ENCODE measurements at places on chromosomes 12 and 14.

GRCh38 chr12:49990273-49990672 is 17.5 kb downstream of the AQP6 start:
- no peak for DNase-seq

GRCh38 chr12:122207391-122207790 is 3.9 kb downstream of the B3GNT4 start:
- DNase-seq, result no peak

- DNase-seq, result no peak
These were observed 1.7 kb upstream of the CCND2 start for GRCh38 chr12:4271717-4272423.

GRCh38 chr14:90603841-90604240 is 207.0 kb downstream of the CALM1 start:
- no peak for DNase-seq

DNA sequence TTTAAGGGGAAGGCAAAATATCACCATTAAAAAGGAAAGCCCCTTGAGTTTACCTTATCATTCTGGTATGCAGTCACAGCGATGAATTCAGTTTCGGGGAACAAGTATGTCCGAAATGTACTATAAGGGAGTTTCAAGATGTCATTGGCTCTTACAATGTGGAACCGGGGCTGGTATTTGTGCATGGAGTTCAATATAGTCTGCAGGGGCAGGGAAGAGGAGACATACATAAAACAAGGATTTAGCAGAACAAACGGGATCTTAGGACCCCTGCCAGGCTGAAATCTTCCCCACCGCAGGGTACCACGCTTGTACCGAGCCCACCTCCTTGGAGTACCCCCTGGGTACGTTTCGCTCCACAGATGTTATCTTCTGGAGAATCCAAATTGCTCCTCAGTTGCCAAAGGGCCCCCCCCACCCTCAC is 4.5 kb downstream of the TBX3 start:
- no peak for DNase-seq

GRCh38 chr12:93802293-93802692 is 125.1 kb downstream of the CRADD start:
- DNase-seq, result no peak

DNA sequence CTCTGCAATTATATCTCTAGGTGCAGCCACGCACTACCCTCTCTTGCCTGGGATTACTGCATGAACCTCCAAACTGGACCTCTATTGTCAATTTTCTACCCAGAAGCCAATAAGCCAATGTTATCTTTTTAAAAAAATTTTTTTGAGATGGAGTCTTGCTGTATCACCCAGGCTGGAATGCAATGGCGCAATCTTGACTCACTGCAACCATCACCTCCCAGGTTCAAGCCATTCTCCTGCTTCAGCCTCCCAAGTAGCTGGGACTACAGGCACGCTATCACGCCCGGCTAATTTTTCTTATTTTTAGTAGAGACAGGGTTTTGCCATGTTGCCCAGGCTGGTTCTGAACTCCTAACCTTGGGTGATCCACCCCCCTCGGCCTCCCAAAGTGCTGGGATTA is 11.2 kb upstream of the PXN start:
- DNase-seq, result no peak

- DNase-seq, result no peak
These were observed 219.9 kb downstream of the PPM1H start for GRCh38 chr12:62714774-62715721.

GRCh38 chr14:104976198-104977007 is 1.8 kb downstream of the AHNAK2 start:
- DNase-seq, result peak; percentile 70

DNA sequence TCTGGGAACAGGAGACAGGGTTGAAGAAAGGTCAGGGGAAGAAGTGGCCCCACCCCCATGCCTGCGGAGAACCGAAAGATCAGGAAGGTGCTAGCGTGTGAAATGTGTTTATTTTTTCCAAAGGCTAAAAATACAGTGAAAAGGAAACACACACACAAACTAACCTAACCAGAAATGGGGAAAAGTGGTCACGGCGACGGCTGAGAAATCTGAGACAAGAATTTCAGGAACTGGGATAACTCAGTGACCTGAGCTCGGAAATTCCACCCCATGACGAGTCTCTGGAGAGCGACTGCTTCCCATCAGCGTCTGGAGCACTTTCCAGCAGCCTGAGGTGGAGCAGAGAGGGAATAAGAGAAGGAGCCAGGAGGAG is 16.6 kb upstream of the RND1 start:
- DNase-seq, result no peak

GRCh38 chr12:27974735-27975221 is 2.2 kb upstream of the PTHLH start:
- no peak for DNase-seq

DNA sequence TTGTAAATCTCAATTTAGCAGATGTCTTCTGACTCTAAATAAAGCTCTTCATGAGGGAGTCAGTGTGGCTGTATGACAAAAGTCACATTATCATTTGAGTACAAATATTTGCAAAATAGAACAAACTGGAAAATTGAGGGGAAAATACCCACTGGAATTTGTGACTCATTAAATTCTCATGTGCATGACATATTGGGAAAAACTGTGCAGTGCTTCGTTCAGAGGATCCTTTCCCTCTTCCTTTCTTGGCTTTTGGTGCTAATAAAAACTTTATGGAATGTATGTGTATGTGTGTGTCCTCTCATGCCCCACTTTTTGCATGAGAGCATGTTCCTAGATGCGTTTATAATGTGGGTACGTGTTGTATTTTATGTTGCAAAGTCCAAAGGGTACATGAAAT is 267.8 kb downstream of the KTN1 start:
- DNase-seq, result no peak
